ENCODE measurements at places on chromosomes 3 and 15. TPM values are rescaled to one million over a fixed set of nuclear protein-coding genes. Genes with fewer than 3 reads are reported as not detected.

Gene RFC4
- total RNA-seq: 6.1 TPM

Gene PAQR5
- total RNA-seq: 1.1 TPM

GRCh38 chr15:63482874-63483323 lies 21.5 kb upstream of the USP3 start:
- DNase-seq: no peak

DNA sequence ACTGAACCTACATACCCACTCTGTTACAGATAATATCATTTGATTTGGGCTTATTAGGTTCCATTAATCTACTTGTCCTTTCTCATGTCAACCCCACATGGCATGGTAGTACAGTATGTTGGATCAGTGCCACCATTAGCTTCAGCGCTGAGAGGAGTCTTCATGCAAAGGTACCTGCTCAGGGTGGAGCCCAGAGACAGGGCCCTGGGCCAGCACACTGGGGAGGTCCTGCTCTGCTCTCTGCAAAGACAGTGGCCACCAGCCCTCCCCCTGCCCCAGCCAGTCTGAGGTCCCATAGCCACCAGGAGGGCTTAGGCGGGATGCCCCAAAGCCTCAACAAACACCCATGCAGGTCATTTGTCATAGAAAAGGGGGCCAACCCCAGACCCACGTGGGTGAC lies 71.0 kb downstream of the ATP10A start:
- no peak for DNase-seq

GRCh38 chr15:90300988-90301706 lies 35.7 kb downstream of the NGRN start:
- peak; percentile 51 for DNase-seq

GRCh38 chr3:183545708-183546107 lies 9.8 kb downstream of the KLHL6 start:
- DNase-seq: no peak

- DNase-seq: no peak
Observed at GRCh38 chr15:74525309-74525708, 15.7 kb upstream of the ARID3B start.
